ENCODE measurements at places on chromosomes 12 and 14.

DNA sequence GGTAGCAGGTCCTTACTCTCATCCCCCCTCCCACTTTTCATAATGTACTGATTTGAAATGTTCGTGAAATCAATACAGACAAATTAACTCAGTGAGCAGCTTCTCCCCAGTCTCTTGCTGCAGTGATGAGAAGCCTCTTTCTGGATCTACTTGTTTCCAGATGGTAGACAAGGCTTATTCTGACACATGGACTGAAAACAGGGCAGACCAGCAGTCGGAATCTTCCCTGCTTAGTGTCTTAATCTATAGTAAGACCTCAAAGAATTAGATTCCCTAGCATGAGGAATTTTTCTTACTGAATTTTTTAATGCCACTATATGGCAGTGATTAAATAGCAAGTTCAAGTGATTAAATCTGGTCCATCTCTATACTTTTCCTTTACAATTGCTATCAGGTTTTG, 120.1 kb downstream of the RGS6 start:
- no peak for DNase-seq

DNA sequence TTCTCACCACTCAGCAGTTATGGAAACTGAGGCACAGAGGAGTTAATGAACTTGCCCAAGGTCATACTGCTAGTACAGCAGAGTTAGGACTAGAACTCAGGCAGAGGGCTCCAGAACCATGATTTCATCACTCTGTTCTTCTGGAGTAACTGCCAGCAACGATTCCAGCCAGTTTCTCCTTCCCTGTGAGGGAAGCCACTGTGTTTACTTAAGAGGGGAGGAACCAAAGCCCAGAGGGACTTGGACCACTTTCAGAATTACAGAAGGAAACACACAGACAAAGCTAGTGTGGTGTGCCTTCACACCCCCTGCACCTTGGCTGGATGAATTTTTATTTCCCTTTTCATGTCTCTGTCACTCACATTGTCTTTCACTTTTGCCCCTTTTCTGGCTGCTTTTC, 398.2 kb downstream of the DPF3 start:
- DNase-seq = no peak

GRCh38 chr12:131204416-131205274, 250.9 kb downstream of the ADGRD1 start:
- DNase-seq = no peak

DNA sequence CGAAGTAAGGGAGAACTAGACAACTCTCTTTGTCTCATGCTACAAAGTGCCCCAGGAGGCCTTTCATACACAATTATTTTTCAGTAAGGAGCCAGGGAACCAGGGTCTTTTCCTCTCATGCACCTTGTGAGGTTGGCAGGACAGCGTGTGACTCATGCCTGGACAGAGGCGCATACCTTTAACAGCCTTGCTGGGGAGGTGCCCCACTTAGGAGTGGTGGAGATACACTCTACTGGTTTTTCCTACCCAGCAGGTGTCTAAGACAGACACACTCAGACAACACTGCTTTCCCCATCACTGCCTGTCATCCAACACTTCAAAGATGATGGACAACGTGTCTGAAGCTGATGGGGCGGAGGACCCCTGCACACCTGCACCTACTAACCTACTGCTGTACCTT, 49.1 kb downstream of the B4GALNT3 start:
- no peak for DNase-seq

GRCh38 chr14:102517392-102518062, 8.0 kb upstream of the ANKRD9 start:
- no peak for DNase-seq
